ENCODE measurements at places on chromosomes 1 and 21.

GRCh38 chr21:15162921-15163320 is 98.1 kb upstream of the NRIP1 start:
- no peak for DNase-seq

GRCh38 chr1:87329051-87329525 is 408 bp downstream of the LMO4 start:
- DNase-seq: no peak

- DNase-seq: no peak
Observed at GRCh38 chr1:10193288-10193687, 17.1 kb upstream of the KIF1B start.

GRCh38 chr1:63004868-63005267 is 220.9 kb downstream of the ATG4C start:
- DNase-seq: no peak

GRCh38 chr1:235292790-235293189 is 35.2 kb downstream of the ARID4B start:
- DNase-seq: no peak

GRCh38 chr1:234927971-234928640 is 200.5 kb downstream of the TOMM20 start:
- DNase-seq: no peak

- DNase-seq: no peak
Observed at GRCh38 chr21:45130324-45130774, 56.0 kb downstream of the ADARB1 start.

Measured in lower leg skin (tissue), 4 donors.